ENCODE measurements at places on chromosomes 5 and 9. TPM values are rescaled to one million over a fixed set of nuclear protein-coding genes. Genes with fewer than 3 reads are reported as not detected.
A peak's percentile ranks its signal among the peaks of the same experiment; 100 is the strongest.

Gene ARID3C
- not detected for polyA plus RNA-seq

Gene FSTL4
- polyA plus RNA-seq, result 0.55 TPM

Gene SLC45A2
- polyA plus RNA-seq, result 0.19 TPM

DNA sequence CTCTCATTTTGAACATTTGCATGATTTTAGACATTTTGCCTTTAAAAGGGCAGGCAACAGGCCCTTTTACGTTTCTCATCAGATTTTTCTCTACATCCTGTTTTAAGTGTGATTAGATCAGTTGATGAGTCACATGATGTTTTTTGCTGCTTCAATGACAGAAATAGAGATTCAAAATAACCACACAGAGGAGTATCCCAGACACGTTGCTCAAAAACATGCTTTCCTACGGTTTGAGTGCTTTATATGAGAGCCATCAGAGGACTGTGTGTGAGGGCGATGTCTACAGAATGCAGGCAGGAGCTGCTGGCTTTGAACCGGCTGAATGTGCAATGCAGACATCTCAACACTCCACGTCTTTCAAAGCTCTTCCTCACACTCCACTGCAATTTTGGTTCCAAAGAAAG, 42.1 kb downstream of the OTULIN start:
- DNase-seq, result no peak

DNA sequence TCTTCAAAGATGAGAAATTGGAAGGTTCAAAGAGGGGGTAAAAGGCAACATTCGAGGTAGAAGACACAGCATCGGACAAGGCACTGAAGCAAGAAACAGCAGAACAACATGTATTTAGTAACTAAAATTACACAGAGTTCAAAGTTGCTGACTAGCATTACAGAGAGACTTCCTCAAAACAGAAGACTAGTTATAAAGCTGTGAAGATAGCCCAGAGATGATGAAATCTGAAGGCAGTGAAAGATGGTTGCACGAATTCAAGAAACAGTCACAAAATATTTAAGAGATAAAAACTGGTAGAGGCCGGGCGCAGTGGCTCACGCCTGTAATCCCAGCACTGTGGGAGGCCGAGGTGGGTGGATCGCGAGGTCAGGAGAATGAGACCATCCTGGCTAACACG, 16.3 kb downstream of the MAPKAP1 start:
- DNase-seq, result no peak

DNA sequence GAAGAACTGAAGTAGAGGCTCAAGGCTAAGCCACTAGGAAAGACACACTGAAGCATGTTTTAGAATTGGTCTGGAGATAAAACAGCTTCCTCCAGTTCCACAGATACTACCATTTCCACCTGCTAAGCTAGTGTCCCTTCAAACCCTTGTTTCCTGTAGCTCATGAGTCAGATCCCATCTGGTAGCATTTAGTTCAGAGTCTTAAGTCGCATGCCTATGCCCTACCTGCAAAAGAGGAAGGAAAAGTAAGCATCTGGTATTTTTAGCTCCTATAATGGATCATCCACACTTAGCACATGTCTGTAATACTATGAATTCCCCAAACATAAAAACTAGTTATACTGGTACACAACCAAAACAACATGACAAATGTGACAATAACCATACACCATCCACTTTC, 92.1 kb downstream of the CDKN2A start:
- no peak for DNase-seq

DNA sequence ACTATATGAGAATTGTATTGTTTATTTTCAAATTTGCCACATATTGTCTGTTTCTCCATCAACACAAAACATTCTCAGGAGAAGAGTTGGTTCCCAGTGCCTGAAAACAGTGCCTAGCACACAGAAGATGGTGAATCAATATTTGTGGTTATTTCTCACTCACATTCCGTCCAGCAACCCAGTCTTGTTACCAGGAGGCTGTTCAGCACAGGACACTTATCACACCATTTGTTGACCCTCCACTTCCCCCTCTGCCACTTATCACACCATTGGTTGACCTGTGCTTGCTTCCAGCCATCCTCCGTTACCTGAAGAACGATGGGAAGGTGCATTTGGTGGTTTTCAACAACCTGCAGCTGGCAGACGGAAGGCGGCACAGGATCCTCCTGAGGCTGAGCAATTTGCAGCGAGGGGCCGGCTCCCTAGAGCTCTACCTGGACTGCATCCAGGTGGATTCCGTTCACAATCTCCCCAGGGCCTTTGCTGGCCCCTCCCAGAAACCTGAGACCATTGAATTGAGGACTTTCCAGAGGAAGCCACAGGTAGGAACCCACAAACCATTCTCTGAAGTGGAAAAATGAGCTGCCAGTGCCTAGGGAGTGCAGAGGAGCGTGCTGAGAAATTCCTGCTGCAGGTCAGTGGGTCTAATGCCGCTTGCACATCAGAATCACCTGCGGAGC, 20.5 kb downstream of the THBS4 start:
- no peak for DNase-seq

GRCh38 chr5:172403189-172403796, 51.0 kb downstream of the SH3PXD2B start:
- DNase-seq, result peak; percentile 96

GRCh38 chr5:157379983-157380382, 80.0 kb upstream of the NIPAL4 start:
- no peak for DNase-seq

DNA sequence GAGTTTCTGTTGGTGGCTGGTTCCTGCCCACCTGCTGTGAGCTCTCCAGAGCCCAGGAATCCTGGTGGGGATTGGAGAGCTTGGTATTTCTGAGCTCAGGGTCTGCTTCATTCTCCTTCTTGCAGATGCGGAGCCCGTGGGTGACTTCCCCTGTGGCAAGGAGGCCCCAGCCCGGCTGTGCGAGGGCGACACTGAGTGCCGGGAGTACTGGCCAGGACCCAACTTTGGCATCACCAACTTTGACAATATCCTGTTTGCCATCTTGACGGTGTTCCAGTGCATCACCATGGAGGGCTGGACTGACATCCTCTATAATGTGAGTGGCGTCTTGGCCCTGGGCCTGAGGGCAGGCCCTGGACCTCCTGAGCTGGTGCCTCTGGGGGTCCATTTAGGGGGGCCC, 39.5 kb downstream of the CACNA1B start:
- DNase-seq, result no peak

- peak; percentile 65 for DNase-seq
Observed at GRCh38 chr9:113481176-113481787, 17.8 kb downstream of the RGS3 start.

GRCh38 chr9:89304020-89304833, 6.8 kb upstream of the CKS2 start:
- no peak for DNase-seq

- no peak for DNase-seq
Observed at GRCh38 chr5:163424836-163425235, 12.6 kb upstream of the CCNG1 start.

DNA sequence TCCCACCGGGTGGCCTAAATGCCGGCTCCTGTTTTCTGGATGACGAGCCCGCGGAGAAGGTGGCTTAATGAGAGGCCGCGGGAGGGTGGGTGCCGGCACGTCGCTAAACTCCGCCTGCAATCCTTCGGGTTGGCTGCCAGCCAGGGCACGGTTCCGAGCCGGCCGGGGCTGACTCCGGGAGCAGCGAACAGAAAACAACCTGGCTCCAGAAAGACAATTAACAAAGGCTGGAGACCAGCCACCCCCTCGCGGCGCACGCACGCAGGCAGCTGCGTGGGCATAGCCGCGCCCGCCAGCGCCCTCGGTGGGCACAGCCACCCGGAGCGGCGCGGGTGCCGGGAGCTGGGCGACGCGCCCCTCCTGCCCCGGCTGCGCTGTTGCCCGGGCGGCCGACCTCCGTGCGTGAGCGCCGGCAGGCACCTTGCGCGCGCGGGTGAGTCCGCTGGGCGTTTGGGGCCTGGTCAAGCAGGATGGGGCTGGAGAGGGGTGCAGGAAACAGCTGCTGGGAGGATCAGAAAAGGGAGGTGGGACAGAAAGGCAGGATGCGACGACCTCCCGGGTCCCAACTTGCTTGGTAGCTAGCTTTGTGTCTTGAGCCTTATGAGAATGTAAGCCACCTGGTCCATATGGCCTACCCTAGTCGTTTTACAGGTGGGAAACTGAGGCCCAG, at the start of gene ARHGEF37:
Gene ARHGEF37, plus strand, starts transcription at position 307 of the 670 bp plus-strand sequence. CDS start 16,272 bp downstream, outside the sequence.
- peak; percentile 96 for DNase-seq

- no peak for DNase-seq
Observed at GRCh38 chr9:85225180-85225579, 516.6 kb downstream of the AGTPBP1 start.

DNA sequence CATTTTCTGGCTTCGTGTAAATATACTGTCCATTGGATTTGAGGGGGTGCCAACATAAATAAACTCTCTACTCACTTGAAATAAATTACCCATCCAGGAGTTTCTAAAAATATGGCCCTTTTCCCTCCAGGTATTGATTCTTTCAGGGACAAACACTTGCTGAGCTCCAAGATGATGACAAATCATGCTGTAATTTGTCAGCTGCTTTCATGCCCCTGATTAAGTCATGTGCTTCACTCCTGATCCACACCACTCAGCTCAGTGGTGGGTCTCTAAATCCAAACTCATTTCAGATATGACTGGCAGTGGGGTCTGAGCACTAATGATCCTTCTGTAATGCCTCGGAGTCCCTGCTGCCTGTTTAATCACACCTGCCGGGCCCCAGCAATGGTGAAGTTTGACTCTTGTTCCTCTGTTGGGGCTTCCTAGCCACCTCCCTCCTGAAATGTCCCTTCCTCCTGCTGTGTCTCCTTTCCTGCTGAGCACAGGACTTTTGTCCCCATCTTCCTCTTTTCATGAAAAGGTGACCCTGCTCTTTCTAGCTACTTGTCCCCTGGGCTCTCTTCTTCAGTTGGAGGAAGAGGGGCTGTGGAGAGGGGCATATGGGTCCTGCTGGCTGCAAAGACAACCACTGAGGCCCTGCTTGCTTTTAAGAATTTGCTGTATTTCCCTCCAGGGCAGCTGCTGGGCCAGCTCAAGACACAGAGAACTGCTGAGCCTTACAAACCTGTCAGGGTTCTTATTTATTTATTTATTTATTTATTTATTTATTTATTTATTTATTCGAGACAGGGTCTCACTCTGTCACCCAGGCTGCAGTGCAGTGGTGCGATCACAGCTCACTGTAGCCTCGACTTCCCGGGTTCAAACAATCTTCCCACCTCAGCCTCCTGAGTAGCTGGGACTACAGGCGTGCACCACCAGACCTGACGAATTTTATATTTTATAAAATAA, 200.0 kb downstream of the ATP10B start:
- no peak for DNase-seq

- DNase-seq, result no peak
Observed at GRCh38 chr9:121349009-121349408, 21.0 kb downstream of the STOM start.

DNA sequence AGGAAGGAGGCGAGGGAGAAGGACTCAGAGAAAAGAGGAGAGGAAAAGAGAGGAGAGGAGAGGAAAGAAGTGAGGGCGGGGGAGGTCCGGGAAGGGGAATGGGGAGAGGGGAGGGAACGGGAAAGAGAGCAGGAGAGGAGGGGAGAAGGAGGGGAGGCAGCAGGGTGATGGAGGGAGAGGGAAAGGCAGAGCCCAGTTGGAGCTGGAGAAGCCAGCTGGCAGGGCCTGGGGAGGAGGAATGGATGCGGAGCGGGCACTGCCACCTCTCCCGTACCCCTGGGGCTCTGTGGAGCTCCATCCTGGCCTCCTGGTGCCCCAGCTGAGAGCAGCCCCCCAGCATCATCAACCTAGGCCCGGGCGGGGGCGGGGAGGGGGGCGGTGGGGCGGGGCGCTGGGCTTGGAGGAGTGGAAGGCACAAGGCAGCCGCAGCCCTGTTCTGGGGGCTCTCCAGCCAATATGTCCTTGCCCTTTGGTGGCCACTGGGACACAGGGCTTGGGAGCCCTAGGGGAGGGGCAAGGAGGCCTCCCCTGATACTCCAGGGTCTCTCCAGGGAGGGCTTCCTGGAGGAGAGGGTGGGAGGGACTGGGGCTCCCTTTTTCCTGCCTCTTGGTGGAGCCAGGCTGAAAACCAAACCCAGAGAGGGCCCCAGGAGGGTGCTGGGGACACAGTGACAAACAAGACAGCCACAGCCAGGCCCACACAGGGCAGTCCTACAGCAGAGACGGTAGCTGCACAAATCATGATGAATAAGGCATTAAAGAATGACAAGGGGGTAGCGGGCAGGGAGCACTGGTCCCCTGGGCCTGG, 123.7 kb downstream of the C9orf50 start:
- DNase-seq, result no peak

GRCh38 chr5:152864447-152864846, 459.4 kb upstream of the NMUR2 start:
- peak; percentile 11 for DNase-seq

DNA sequence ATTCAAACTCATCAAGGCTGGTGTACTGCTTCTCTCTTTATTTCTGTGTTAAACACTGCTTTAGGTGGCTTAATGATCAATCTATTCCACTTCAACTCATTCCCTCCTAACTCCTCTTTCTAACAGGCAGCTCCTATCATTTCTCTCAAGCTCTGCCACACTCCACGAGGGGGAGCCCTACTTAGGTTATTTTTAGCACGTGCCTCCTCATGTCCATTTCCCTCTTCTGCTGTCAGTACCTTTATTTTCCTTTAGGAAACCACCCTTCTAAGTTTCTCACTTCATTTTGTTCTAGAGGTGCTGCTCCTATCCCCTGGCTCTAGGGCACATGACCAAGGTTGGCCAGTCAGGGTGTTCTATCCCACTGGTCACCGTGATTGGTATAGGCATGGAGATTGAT, 6.7 kb upstream of the BRINP1 start:
- peak; percentile 33 for DNase-seq
